Stimulated activated CD4-positive, alpha-beta T cell treated with anti-CD3 and anti-CD28 coated beads, Interleukin-12 subunit alpha, Interleukin-12 subunit beta, amount 100 ng/mL, for 24 hours (primary cell): ENCODE measurements at places on chromosomes 7 and 10.

GRCh38 chr7:92489634-92490033, 11.9 kb upstream of the ERVW-1 start:
- no peak for DNase-seq

- DNase-seq = no peak
These were observed 44.9 kb downstream of the TLL2 start for GRCh38 chr10:96468845-96469244.

- DNase-seq = no peak
These were observed 94.2 kb downstream of the C10orf90 start for GRCh38 chr10:126576336-126576735.

DNA sequence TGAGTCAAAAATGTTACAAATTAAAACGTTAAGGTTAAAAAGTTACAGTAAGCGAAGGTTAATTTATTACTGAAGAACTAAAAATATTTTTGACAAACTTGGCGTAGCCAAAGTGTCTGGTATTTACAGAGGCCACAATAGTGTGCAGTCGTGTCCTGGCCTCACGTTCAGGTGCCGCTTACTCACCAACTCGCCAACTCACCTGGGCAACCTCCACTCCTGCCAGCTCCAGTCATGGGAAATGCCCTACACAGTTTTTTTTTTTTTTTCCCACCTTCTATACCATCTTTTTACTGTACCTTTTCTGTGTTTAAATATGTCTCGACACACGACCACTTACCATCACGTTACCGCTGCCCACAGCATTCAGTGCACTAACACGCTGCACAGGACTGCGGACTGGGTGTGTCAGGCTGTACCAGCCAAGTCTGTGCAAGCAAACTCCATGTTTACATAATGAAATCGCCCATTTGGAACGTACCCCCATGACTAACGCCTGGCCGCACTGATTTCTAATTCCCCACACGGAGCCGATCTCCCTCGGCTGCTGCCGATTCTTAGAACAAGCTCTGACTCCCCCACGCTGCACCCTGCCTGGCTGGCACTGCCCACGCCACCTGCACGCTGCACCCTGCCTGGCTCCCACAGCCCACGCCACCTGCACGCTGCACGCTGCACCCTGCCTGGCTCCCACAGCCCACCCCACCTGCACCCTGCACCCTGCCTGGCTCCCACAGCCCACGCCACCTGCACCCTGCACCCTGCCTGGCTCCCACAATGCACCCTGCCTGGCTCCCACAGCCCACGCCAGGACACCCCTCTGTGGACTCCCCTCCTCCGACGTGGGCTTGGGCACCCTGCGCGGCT, 203.1 kb downstream of the ZMYND11 start:
- DNase-seq = no peak

- DNase-seq = no peak
These were observed 629.3 kb upstream of the NRP1 start for GRCh38 chr10:33963729-33964128.

DNA sequence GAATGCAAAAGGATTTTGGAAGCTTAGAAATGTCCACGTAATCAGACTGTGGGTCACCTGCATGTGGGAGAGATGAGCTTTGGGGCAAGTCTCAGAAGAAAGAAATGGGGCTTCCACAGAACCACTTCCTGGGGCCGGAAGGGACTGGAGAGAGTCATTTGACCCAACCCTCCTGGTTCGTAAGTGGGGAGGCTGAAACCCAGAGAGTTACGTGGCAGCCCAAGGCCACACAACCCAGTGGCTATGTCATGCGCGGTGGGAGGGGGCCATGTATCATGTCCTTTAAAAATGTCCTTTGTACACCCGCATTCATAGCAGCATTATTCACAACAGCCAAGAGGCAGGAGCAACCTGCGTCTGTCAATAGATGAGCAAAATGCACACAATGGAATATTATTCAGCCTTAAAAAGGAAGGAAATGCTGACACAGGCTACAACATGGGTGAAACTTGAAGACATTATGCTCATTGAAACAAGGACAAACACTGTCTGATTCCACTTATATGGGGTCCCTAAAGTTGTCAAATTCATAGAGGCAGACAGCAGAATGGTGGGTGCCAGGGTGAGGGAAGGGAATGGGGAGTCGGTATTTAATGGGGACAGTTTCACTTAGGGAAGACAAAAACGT, 15.1 kb downstream of the CAMK2B start:
- DNase-seq = no peak

GRCh38 chr10:30185916-30186315, 126.5 kb upstream of the JCAD start:
- DNase-seq = no peak

GRCh38 chr7:64876792-64877713, 26.0 kb upstream of the ZNF273 start:
- peak; percentile 59 for DNase-seq

DNA sequence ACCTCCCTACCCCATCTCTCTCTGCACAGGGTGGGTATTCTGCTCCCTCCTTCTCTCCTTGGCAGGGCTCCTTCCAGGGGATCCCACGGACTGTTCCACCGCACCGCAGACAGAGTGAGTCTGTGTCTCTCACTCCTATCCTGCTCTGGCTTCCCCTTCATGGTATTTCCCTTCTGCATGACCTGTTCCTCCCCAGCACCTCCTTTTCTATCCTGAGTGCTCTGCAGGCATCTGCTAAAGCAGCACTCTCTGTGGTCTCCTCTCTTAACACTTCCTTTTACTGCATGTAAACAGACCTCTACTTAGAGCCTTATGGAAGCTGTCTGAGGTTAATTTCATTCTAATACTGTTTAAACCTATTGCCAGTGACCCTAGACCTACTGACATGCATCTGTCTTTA, 171.5 kb downstream of the CCSER2 start:
- no peak for DNase-seq

- no peak for DNase-seq
These were observed 21.0 kb downstream of the LRRC17 start for GRCh38 chr7:102933763-102934162.

- no peak for DNase-seq
These were observed 95.9 kb upstream of the GPR26 start for GRCh38 chr10:123570051-123570897.

- no peak for DNase-seq
These were observed 72.5 kb downstream of the SEMA3D start for GRCh38 chr7:85114342-85114741.

- no peak for DNase-seq
These were observed 51.7 kb upstream of the IGFBP3 start for GRCh38 chr7:45972629-45973312.
